EL (cell line): ENCODE measurements at places on chromosomes 5 and 9.

DNA sequence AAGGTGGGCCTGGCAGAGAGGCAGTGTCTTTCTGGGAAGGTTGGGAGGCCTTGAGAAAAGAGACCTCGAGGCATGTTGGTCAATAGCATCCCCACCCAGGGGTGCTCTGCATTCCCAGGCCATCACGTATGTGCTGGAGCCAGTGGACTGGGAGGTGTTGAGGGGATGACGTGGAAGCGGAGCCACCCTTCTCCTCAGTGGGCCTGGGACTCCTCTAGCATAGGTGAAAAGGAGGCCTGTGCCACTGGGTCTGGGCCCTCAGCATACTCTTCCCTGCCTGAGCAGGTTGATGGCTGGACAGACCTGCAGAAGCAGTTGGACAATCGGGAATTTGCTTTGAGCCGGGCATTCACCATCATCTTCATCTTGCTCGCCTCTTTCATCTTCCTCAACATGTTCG is 25.5 kb downstream of the PITX1 start:
- DNase-seq, result no peak

- no peak for DNase-seq
Observed at GRCh38 chr5:35229076-35230037, 930 bp downstream of the PRLR start.

- no peak for DNase-seq
Observed at GRCh38 chr5:145978171-145978570, 41.8 kb downstream of the SH3RF2 start.

DNA sequence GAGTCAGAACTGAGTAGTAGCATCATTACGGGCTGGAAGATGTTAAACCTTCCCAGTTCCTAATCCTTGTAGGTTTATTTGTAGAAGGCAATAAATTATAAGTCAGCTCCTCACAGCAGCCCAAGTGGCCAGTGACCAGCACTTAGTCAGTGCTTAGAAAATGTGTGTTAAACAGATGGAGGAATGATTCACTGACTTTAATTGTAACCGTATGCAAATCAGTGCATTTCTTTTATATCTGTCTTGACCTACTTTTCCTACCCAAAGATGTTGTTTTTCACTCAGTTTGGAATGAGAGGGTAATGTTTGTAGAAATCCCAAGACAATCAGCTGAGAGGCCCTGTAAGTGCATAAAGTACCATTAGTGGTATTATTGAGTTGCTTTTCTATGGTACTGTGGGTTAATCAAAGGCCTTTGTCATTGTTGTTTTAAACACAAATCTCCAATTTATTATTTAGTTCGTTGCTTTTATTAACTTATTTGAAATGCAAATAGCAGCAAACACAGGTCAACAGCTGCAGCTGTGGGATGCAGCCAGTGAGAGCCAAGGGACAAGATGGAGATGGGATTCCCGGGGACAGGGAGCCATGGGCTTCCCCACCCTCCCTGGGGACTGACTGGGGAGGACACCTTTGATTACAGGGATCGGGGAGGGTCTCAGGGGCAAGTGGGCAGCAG is 49.8 kb downstream of the MAP1B start:
- peak; percentile 95 for DNase-seq

GRCh38 chr5:38533286-38534155 is 22.9 kb downstream of the LIFR start:
- no peak for DNase-seq

GRCh38 chr9:113737517-113738271 is 138.4 kb upstream of the ZNF618 start:
- peak; percentile 57 for DNase-seq

GRCh38 chr5:58358501-58359178 is 101.2 kb downstream of the PLK2 start:
- no peak for DNase-seq

- peak; percentile 33 for DNase-seq
Observed at GRCh38 chr5:141958113-141958512, at the start of gene PCDH12. PCDH12 (minus strand) TSS chr5:141958202; CDS start chr5:141957851, 351 bp downstream.

- no peak for DNase-seq
Observed at GRCh38 chr5:10894445-10895054, 133.5 kb upstream of the DAP start.

DNA sequence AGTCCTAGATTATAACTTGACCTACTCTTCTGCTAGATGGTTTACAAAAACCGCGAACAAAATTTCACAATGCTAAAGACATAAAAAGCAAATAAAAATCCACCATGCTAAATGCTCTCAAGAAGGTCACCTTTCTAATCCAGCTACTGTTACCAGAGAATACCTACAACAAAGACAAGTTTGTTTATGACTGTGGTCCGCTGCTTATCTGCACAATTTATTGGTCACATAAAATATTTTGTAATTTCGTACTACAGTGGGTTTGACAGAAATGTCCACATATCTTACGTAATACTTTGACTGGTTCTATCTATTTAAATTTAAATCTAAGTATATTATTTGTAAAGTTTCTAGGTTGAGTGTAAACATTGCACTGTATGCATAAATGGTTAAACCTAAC is 257.6 kb upstream of the ZNF608 start:
- DNase-seq, result no peak

GRCh38 chr9:128007566-128008138 is 26.9 kb upstream of the EEIG1 start:
- DNase-seq, result peak; percentile 52

DNA sequence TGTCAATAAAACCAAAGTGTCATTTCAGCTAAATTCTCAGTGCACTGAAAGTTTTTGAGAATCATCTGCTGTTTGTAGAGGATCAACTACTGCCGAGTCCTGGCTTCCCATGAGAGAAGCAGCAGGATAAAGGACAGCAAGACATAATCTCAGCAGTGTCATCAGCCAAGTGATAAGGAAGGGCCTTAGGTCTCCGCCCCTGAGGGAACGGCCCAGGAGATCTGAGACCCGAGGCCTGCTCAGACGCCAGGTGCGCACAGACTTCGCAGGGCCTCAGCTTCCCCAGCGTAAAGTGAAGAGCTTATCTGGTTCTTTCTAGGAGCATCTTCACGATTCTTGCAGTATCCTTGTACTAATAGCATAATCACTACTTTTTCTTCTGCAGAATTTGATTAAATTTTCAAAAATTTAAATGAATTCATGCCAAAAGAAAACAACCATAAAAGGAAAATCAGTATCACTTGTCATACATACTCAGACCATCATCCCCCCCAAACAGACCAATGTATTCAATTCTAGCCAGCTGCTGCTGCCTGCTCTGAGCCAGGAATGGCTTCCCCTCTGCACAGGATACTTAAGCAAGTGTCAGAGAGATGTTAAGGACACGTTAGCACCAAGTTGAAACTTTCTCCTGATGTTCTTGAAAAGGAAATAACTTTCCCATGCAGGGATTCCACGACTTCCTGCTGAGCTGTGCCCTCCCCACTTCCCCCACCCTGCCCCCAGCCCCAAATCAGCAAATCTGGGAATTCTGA is 2.2 kb downstream of the GFPT2 start:
- no peak for DNase-seq

DNA sequence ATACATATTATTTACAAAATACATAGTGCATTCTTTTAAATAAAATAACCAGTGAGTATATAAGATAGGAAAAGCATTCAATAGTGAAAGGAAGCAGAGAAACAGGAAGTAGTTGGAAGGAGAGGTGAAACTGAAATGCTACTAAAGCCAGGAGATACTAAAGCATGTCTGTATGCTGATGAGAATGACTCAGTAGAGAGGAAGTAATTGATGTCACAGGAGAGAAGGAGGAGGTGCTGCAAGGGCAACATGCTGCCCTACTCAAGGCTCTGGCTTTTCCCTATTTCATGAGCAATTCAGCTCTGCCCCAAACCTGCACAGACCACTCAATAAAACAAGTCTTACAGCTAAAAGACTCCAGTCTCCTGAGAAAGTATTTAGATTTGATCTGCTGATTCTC is 108.5 kb upstream of the TXNDC8 start:
- peak; percentile 34 for DNase-seq
